GM12878 (cell line): ENCODE measurements at places on chromosomes 1 and 21. TPM values are rescaled to one million over a fixed set of nuclear protein-coding genes. Genes with fewer than 3 reads are reported as not detected.

DNA sequence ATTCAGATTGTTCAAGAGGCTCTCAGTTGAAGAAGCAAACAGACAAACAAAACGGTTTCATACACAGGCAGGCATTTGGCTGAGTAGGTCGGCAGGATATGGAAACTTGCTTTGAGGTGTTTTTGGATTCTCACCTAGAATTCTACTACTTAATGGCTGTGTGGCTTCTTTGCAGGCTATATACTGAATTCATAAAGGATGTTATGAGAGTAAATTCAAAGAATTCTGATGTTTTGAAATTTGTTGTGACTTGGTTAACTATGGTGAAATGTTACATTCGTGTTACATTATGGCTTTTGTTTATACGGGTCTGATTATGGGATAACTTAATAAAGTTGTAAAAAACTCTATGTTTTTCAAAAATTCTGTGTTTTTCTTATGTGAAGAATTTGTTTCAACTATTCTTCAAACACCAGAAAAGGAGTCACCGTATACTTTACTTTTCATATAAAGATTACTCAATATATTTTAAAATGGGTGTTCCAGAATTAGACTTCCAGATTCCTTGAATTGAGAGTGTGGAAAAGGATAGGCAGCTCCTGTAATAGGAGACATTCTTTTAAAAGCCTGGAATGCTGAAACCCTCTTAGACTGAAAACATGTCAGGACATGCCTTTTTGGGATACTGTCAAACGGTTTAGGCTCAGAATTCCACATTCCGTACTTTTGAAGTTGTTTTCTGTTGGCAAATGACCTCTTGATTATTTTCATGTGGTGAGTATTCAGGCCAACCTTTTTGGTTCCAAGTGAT, 8.2 kb upstream of the IRF2BP2 start:
- H3K27me3 ChIP-seq, result no peaks in the 10 kb centered on the region
- H3K27ac ChIP-seq, result no peak overlapping the region
- DNase-seq, result no peak
- no peaks in the 10 kb centered on the region for H3K36me3 ChIP-seq
- peaks cover 7% of the 10 kb centered on the region for H3K4me1 ChIP-seq
- no peak overlapping the region for H3K4me3 ChIP-seq

- H3K4me3 ChIP-seq, result no peak overlapping the region
- H3K27ac ChIP-seq, result no peak overlapping the region
- H3K4me1 ChIP-seq, result no peaks in the 10 kb centered on the region
- no peak for DNase-seq
Observed at GRCh38 chr1:198449727-198450433, 90.6 kb downstream of the ATP6V1G3 start.

Gene DNASE2B
- total RNA-seq, result not detected in 2 replicates

DNA sequence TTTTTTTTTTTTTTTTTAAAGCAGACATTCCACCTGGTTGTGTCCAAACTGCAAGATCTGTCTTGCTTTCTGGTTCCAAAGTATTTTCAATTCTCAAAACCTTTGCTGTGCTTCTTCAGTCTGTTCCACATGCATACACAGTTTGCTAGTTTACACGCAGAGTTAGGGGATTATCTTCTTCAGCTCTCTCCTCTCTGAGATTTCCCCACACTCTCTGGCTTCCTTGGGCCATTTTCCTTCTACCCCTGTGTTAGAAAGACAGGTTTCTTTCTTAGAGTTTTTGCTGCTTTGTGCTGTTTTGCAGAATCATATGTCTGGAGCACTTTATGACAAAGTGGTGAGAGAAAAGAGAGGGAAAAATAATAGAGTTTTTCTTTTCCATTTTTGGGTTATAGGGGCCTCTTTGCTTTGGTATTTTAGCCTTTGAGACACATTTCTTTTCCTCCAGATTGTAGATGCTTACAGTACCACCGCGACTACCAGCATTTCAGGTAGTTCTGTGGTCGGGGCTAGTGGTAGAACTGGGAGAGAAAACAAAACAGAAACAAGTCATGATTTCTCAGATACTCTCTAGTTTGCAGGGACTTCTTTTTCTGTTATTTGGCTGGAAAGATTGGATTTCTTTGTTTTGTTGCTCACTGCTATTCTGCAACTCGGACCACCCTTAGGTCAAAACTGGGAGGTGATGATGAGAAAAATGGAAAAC, 66.3 kb downstream of the RABGAP1L start:
- H3K27ac ChIP-seq, result peak overlapping the region; percentile 49
- H3K4me3 ChIP-seq, result peak overlapping the region; percentile 17; the same call in 1 of the 2 replicates

Gene ST7L
- total RNA-seq, result 6.0 and 7.6 TPM in 2 replicates

DNA sequence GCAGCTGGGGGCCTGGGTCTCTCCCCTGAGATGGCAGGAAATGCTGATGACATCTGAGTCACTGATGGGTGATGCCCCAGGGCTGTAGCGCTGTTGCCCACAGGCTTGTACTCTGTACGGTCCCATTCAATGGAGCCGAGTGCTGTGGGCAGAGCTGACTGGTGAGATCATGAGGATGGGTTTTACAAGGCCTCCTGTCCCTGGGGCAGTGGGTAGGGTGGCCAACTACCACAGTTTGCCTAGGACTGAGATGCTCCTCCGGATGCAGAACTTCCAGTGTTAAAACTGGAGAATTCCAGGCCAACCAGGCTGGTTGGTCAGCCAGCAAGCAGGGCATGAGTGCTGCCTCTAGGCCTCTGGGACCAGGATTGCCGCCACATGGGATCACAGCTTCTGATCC, 9.2 kb downstream of the PHLDA3 start:
- H3K4me1 ChIP-seq, result peaks cover 12% of the 10 kb centered on the region
- H3K27me3 ChIP-seq, result no peaks in the 10 kb centered on the region
- H3K4me3 ChIP-seq, result no peak overlapping the region
- H3K27ac ChIP-seq, result no peak overlapping the region
- no peaks in the 10 kb centered on the region for H3K36me3 ChIP-seq

GRCh38 chr21:25862112-25862511, 127.3 kb downstream of the GABPA start:
- no peak overlapping the region for H3K4me3 ChIP-seq
- no peak for DNase-seq
- no peaks in the 10 kb centered on the region for H3K27me3 ChIP-seq
- H3K4me1 ChIP-seq, result no peaks in the 10 kb centered on the region
- H3K36me3 ChIP-seq, result no peaks in the 10 kb centered on the region
- no peak overlapping the region for H3K27ac ChIP-seq

Gene DISC1
- total RNA-seq, result 0.61 and 0.72 TPM in 2 replicates

DNA sequence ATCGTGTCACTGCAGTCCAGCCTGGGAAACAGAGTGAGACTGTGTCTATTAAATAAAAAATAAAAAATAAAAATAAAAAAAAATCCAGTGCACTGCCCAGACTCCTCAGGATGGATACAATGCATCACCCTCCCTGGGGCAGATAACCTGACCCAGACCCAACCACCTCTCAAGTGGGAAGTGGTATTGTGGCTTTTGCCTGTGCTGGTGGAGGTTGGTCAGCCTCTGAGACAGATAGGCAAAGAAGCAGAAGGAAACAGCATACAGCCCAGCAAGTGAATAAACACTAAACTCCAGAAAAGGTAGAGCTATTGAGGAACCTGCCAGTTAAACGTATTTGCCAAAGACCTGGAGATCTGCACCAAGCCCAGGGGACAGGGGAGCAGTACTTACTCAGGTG, 22.0 kb downstream of the HHIPL2 start:
- no peak overlapping the region for H3K4me3 ChIP-seq
- no peaks in the 10 kb centered on the region for H3K4me1 ChIP-seq
- no peaks in the 10 kb centered on the region for H3K27me3 ChIP-seq
- H3K36me3 ChIP-seq, result no peaks in the 10 kb centered on the region
- DNase-seq, result no peak

GRCh38 chr1:6958407-6959030, 173.3 kb downstream of the CAMTA1 start:
- no peaks in the 10 kb centered on the region for H3K36me3 ChIP-seq
- H3K27me3 ChIP-seq, result no peaks in the 10 kb centered on the region; the same call in 1 of the 2 replicates
- no peak overlapping the region for H3K4me3 ChIP-seq
- DNase-seq, result no peak

DNA sequence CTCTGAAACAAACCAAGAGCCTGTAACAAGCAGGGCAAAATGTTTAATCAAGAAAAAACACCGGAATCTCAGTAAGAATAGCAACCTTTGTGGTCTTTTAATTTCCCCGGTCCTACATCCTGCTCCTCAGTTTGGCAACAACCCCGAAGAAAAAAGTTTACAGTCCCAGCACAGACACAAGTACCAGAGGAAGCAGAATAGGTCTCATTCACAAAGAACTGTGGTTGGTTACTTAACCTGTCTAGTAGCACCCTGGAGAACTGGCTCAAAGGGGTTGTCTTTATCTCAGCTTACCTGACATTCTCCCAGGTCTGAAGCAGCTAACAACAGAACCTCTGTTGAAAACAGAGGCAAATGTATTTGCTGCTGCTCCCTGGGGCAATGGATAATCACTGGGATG, 399.3 kb downstream of the AJAP1 start:
- no peaks in the 10 kb centered on the region for H3K27me3 ChIP-seq
- H3K27ac ChIP-seq, result no peak overlapping the region
- no peak overlapping the region for H3K4me3 ChIP-seq
- no peaks in the 10 kb centered on the region for H3K4me1 ChIP-seq

DNA sequence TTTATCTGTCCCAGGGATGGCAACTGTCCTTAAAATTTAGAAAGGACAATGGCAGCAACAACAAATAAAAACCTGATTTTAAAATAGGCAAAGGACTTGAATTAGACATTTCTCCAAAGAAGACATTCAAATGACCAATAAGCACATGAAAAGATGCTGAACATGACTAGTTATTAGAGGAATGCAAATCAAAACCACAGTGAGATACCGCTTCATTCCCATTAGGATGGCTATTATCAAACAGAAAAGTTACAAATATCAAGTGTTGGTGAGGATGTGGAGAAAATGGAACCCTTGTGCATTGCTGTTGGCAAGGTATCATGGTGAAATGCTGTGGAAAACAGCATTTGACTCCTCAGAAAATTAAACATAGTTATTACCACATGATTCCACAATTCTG, 120.7 kb downstream of the CRB1 start:
- no peaks in the 10 kb centered on the region for H3K4me1 ChIP-seq
- no peak overlapping the region for H3K27ac ChIP-seq
- no peaks in the 10 kb centered on the region for H3K27me3 ChIP-seq
- no peak overlapping the region for H3K4me3 ChIP-seq

DNA sequence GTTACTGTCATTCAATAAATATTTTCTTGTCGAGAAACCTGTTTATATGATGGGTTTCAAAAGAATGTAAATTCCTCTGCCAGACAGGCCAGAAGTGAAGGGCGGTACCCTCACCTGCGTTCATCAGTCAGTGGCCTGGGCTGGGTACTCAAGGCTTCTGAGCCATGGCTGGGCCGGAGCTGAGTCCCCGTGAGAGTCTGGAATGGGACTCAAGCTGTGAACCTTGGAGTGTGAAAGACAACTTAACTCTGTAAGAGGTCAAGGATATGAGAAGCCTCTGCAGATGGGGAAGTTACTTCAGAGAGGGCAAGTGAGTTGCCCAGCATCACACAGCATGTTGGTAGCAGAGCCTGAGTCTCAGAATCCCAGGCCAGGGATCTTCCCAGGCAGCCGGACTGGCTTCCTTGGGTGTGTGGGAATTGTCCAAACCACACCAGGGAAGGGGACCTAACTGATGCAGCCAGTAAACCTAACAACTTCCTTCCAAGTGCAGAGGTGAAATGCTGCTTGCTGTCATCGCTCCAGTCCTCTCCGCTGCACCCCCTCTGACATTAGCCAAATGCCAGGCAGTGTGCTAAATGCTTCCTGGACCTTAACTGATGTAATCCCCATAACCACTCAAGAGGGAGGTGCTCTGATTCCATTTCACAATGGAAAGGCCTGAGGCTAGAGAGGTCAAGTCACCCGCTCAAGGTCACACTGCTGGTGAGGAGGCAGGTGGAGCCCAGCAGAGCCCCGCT, 4.8 kb downstream of the DISP3 start:
- H3K27me3 ChIP-seq, result no peaks in the 10 kb centered on the region
- no peak for DNase-seq
- H3K4me3 ChIP-seq, result no peak overlapping the region
- no peaks in the 10 kb centered on the region for H3K4me1 ChIP-seq
- H3K27ac ChIP-seq, result no peak overlapping the region

DNA sequence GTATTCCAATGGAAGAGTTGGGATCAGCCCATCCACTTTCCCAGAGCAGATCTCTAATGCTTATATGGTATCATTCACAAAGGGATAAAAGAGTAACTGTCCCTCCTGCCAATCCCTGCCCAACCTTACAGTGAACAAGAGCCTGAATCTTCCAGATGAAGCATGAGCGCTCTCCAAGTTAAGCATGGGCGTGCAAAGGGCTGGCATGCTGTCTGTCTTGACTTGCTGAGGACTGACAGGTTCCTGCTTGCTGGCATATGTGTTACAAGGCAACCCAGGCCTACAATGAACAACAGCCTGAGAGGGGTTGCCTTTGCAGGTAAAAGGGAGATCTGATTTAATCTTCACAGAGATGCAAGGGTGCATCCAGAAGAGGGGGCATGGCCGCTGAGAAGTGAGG, 155.6 kb upstream of the SOD1 start:
- no peak overlapping the region for H3K27ac ChIP-seq
- no peaks in the 10 kb centered on the region for H3K36me3 ChIP-seq
- H3K27me3 ChIP-seq, result no peaks in the 10 kb centered on the region
- H3K4me3 ChIP-seq, result no peak overlapping the region

GRCh38 chr1:159845751-159846629, 16.5 kb downstream of the VSIG8 start:
- H3K4me1 ChIP-seq, result no peaks in the 10 kb centered on the region
- no peak overlapping the region for H3K27ac ChIP-seq
- no peak for DNase-seq
- peaks cover 2% of the 10 kb centered on the region; the same call in 1 of the 2 replicates for H3K27me3 ChIP-seq

- H3K4me1 ChIP-seq, result no peaks in the 10 kb centered on the region
- no peaks in the 10 kb centered on the region for H3K27me3 ChIP-seq
- H3K4me3 ChIP-seq, result no peak overlapping the region
- H3K36me3 ChIP-seq, result no peaks in the 10 kb centered on the region
Observed at GRCh38 chr21:38875694-38876492, 70.2 kb downstream of the ETS2 start.

Gene CRYAA
- not detected in 2 replicates for total RNA-seq

- no peak overlapping the region for H3K4me3 ChIP-seq
- DNase-seq, result no peak
- H3K4me1 ChIP-seq, result no peaks in the 10 kb centered on the region
- H3K27ac ChIP-seq, result no peak overlapping the region
- no peaks in the 10 kb centered on the region for H3K36me3 ChIP-seq
Observed at GRCh38 chr1:83034851-83035250, 964.1 kb downstream of the TTLL7 start.

GRCh38 chr1:8510041-8510823, 192.3 kb downstream of the SLC45A1 start:
- peak overlapping the region; percentile 60 for H3K27ac ChIP-seq
- peak overlapping the region; percentile 52; the same call in 1 of the 2 replicates for H3K4me3 ChIP-seq
- H3K27me3 ChIP-seq, result no peaks in the 10 kb centered on the region
- no peak for DNase-seq
- no peaks in the 10 kb centered on the region; the same call in 1 of the 2 replicates for H3K36me3 ChIP-seq
- peaks cover 16% of the 10 kb centered on the region for H3K4me1 ChIP-seq

GRCh38 chr1:44620072-44620471, 54.2 kb downstream of the TMEM53 start:
- H3K4me1 ChIP-seq, result no peaks in the 10 kb centered on the region
- no peaks in the 10 kb centered on the region for H3K36me3 ChIP-seq
- no peaks in the 10 kb centered on the region; the same call in 1 of the 2 replicates for H3K27me3 ChIP-seq
- no peak for DNase-seq
- no peak overlapping the region for H3K4me3 ChIP-seq
- no peak overlapping the region for H3K27ac ChIP-seq

- no peaks in the 10 kb centered on the region for H3K36me3 ChIP-seq
- peak overlapping the region; percentile 41 for H3K27ac ChIP-seq
- H3K4me3 ChIP-seq, result 0 out of 2 replicates have a peak overlapping the region, but pooled peaks have one; percentile 15
- no peaks in the 10 kb centered on the region for H3K27me3 ChIP-seq
- H3K4me1 ChIP-seq, result peaks cover 3% of the 10 kb centered on the region; the same call in 1 of the 2 replicates
- peak; percentile 95 for DNase-seq
Observed at GRCh38 chr21:31326522-31327242, 17.4 kb downstream of the TIAM1 start.
